ENCODE measurements at places on chromosomes 4 and X. TPM values are rescaled to one million over a fixed set of nuclear protein-coding genes. Genes with fewer than 3 reads are reported as not detected.
A peak's percentile ranks its signal among the peaks of the same experiment; 100 is the strongest.

Gene CRMP1
- polyA plus RNA-seq, result 25.2 TPM

Gene MAGEC2
- polyA plus RNA-seq, result not detected

Gene SLC9B2
- polyA plus RNA-seq, result not detected

Gene ART3
- 27.1 TPM for polyA plus RNA-seq

- DNase-seq, result no peak
These were observed 111.6 kb upstream of the PPP3CA start for GRCh38 chr4:101458914-101459313.

DNA sequence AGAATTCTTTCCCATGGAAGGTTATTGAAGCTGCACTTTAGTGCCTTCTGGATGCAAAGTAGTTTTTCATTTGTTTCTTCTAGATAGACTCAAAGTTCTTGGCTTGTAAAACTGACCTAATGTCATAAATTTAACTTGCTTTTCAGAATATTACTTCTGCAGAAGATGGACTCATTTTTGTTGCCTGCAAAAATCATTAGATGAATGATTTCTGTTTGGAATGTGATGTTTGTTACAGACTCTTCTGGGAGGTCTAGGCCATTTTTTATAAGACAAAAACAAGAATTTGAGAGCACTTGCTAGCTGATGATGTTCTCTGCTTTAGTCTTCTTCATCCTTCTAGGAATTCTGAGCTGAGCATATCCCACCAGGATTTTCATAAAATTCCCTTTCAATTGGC, 308.6 kb upstream of the GIMD1 start:
- peak; percentile 51 for DNase-seq

DNA sequence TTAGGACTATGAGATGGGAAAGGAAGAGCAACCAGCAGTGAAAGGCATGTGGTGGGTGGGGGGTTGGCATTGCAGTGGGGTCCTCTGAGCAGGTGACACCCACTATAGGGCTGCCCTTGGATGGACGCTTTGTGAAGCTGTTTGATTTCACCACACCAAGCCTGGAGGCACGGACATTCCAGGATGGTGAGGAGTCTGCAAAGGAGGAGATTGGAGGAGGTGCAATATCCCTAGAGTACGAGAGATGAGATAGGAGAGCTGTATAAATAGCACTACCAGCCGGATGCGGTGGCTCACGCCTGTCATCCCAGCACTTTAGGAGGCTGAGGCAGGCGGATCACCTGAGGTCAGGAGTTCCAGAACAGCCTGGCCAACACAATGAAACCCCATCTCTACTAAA, 42.3 kb downstream of the SHOX start:
- no peak for DNase-seq

GRCh38 chr4:106691749-106692148, 323.2 kb upstream of the GIMD1 start:
- DNase-seq, result no peak

DNA sequence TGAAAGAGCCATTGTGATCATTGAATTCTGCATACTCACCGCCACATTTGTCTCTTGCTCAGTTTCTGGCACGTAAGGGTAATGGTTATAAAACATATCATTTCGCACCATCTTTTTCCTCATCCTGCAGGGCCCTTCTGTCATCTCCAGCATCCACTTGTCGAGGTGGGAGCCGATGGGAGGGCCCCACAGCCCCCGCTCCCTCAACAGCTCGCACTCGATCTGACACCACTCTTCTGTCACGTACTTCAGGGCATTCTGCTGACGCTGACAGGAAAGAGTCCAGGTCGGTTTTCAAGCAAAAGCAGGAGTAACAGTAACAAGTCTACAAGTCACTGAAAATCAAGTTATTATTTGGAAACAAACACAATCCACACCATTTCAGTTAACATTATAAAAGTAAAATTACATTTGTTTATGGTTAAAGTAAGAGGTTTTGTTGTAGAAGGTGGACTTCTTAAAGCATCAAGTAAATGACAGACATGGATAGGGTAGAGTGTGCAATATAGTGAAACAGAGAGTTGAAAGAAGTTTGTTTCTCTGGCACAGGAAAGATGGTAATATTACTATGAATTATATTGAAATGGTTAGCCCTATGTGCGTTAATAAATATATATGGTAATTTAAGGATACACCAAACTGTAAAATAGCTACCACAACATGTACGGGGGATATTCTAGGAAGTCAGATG, 150.6 kb downstream of the CDS1 start:
- DNase-seq, result no peak

Data from muscle of arm (tissue), 14 donors.